ENCODE measurements at places on chromosomes 6 and 20.

GRCh38 chr20:44572551-44573500, 9.6 kb upstream of the PKIG start:
- DNase-seq: no peak

GRCh38 chr20:17128206-17128605, 98.6 kb upstream of the PCSK2 start:
- DNase-seq: no peak

DNA sequence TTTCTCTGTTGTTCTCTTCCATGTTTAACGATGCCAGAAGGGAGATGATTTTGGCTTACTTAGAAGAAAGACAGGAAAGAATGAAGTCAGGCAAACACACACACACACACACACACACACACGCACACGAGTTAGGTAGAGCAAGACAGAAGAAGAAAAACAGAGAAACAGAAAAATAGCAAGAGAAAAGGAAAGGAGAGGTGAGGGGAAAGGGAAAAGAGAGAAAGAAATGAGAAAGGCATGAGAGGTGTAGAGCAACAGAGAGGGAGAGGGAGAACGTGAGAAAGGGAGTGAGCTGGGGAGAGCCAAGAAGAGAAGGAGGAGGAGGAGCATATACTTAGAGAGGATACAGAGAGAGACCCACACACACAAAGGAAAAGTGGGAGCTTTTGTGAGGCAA, 385.3 kb downstream of the DOK5 start:
- DNase-seq: no peak

DNA sequence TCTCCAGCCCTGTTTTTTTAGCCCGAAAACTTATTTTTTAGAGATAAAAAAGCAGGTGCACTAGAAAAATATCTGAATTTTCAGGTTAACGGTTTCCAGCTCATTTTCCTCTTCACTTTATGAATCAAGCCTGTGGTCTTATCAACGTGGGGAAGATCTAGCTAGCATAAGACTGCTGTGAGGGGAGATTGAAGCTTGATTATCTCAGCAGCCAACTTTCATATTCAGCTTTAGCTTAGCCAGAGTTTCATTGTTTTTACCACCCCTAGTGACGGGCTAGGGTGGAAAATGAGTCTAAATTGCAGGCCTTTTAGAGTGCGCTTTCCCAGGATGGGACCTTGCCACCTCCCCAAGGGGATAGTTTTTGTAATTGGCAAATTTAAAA, 11.9 kb upstream of the RBM38 start:
- no peak for DNase-seq

- DNase-seq: no peak
Measured at GRCh38 chr20:7691647-7692269, 248.5 kb downstream of the HAO1 start.

DNA sequence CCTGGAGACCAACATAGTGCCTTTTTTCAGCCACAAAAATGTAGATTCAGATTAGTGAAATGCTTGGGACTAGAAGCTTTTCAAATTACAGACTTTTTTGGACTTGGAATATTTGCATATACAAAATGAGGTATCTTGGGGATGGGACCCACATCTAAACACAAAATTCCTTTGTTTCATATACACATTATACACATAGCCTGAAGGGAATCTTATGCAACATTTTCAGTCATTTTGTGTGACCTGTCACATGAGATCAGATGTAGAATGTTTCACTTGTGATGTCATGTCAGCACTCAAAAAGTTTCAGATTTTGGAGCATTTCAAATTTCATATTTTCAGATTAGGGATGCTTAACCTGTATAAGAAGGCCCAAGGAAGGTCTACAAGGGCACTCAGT, 44.5 kb upstream of the ALDH8A1 start:
- DNase-seq: no peak

DNA sequence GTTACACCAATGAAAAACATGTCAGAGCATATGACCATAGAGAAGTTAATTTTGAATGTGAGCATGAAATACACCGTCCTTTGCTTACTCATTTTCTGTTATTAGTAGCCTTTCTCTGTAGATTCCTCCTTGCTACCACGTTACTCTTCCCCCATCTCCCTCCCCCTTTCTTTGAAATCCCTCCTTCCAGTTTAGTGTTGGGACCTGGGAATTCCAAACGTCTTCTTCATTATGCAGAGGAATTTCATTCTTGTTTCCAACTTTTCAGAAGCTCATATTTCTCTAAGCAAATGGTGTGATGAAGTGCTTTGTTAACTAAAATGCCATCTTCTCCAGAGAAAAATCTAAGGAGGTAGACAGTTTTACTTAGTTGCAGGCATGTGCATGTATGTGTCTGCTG, 122.4 kb downstream of the MCHR2 start:
- DNase-seq: no peak

DNA sequence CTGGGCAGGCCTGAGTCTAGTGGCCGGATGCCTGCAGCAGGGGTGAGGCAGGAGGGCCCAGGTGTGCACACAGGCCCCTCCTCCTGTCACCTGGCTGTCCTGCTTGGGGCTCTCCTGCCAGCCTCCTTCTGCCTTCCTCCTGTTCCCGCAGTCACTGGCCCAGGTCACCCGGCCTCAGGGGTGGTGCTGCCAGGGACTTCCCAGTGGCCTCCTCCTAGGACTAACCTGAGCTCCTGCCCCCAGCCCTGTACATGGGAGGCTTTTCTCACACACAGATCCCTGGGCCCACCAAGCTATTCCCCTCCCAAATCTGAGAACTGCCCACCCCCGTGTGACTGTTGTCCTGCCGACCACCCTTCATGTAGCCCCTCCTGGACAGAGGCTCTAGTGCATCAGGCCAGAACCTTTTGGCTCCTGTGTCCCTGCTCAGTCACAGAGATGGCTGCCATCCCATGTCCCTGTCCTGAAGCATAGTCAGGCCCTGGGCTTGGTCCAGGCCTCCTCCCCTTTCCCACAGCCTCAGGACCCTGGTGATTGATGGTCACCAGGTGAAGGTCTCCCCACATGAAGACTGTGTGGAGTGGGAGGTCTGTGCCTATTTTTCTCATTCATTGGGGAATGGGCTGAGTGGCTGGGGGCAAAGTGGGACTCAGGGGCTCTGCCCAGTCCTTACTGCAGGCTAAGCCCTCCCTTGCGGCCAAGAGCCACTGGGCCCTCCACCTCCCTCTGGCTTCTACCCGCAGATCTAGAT, 1.1 kb upstream of the ULBP1 start:
- no peak for DNase-seq

GRCh38 chr20:1562622-1563021, 5.1 kb upstream of the SIRPD start:
- no peak for DNase-seq
